SJCRH30 (cell line): ENCODE measurements at places on chromosomes 13 and 19. TPM values are rescaled to one million over a fixed set of nuclear protein-coding genes. Genes with fewer than 3 reads are reported as not detected.

DNA sequence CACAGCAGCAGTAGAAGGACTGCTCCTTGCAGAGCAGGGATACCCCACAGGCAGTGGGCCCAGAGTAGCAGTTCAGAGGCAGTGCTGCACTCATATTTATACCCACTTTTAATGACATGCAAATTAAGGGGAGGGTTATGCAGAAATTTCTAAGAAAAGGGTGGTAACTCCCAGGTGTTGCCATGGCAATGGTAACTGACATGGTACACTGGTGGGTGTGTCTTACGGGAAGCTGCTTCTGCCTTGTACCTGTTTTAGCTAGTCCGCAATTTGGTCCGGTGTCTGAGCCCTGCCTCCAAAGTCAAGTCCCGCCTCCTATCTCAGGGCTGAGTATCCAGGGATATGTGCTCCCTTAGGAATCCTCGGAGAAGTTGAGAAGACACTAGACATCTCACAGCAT, 79.2 kb upstream of the UQCRFS1 start:
- no peaks in the 10 kb centered on the region for H3K4me1 ChIP-seq
- H3K4me3 ChIP-seq: no peak overlapping the region
- H3K27me3 ChIP-seq: peaks cover 5% of the 10 kb centered on the region; the same call in 1 of the 2 replicates
- no peak for DNase-seq
- H3K27ac ChIP-seq: no peak overlapping the region
- no peaks in the 10 kb centered on the region for H3K36me3 ChIP-seq

DNA sequence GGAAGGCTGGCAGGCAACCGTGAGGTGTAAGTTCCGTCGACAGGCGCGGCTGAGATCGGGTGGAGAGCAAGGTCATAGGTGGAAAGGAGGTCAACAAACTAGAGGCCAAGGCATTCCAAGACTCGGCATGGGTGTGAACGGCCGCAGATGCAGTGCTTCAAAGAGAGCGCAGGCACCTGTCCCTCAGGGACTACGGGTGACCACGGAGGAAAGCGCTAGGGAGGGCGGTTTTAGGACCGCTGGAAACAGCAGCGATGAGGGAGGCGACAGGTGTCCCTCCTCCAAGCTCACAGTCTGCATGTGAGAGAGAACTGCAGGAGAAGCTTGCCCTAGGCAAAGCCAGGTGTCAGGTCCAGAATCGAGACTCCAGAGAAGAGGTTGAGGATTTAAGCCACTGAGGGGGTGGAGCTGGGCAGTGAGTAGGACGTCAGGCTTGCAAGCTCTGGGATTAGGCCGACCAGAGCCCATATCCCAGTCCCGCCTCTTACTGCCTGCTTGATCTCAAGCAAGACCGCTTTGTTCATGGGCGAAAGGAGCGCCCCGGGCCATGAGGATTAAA, 1.6 kb upstream of the MLNR start:
- no peaks in the 10 kb centered on the region for H3K27me3 ChIP-seq
- peak; percentile 74 for DNase-seq
- H3K27ac ChIP-seq: no peak overlapping the region
- peak overlapping the region; percentile 37 for H3K4me3 ChIP-seq
- H3K4me1 ChIP-seq: no peaks in the 10 kb centered on the region

DNA sequence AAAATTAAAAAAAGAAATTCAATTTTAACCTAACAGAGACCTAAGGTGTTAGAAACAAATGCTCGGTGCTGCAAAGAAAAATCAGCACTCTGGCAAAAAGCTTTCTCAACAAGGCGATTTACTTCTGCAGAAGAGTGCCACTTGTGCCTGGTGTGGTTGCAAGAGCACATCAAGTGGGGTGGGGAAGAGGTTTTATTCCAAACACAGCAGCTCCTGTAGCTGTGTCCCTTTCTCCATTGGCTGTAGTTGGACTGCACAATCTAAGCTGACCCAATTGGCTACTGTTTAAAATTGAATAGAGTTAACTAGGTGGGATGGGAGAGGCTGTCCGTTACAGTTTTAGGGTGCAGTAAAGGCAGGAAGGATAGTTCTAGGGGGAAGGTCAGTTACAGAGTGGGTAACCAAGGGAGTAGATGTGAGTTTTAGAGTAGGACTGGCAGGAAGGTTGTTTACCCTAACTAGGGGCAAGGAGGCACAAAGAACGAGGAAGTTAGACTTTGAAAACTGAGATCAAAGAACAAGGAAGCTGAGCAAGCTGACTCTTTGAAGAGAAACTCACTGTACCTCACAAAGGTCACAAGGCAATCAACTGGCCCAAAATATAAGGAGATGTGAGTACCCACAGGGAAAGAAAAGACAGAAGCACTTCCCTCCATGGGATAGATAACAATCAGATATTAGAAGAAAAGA, 145.7 kb downstream of the LIG4 start:
- H3K4me3 ChIP-seq: no peak overlapping the region
- no peak for DNase-seq
- no peaks in the 10 kb centered on the region for H3K36me3 ChIP-seq
- H3K4me1 ChIP-seq: no peaks in the 10 kb centered on the region

DNA sequence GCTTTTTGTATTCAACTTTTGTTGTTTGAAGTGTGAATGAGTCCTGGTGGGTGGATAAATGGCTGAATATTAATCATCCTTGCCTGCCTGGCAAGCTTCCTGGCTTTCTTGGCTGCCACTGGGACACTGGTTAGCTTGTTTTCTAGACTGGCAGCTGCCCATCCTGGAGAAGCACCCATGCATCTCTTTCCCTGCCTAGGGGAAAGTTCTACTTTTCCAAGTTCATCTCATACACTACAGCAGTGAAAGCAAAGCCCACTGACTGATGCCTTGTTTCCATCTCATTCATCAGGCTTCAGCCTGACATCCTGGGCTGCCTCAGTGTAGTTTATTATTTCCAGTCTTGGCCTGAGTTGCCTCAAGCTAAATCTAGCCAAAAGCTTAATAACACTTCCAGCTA, 244.8 kb downstream of the PCDH20 start:
- no peaks in the 10 kb centered on the region for H3K36me3 ChIP-seq
- DNase-seq: no peak
- no peak overlapping the region for H3K4me3 ChIP-seq

IRF3 gene
- total RNA-seq: 35.1 and 38.6 TPM in 2 replicates

DNA sequence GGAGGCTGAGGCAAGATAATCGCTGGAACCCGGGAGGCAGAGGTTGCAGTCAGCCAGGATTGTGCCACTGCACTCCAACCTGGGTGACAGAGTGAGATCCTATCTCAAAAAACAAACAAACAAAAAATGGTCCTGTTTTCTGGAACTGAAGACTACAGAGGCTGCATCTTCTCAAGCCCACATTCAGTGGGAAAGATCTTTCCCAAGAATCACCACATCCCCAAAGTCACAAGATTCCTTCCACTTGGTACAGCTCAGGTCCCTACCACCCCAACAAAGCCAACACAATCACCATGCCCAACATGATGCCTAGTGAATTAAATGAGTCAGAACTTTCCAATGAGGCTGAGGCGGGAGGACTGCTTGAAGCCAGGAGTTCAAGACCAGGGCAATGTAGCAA, 15.3 kb downstream of the CATSPERG start:
- H3K27ac ChIP-seq: no peak overlapping the region
- H3K27me3 ChIP-seq: peaks cover under 1% of the 10 kb centered on the region; the same call in 1 of the 2 replicates
- H3K36me3 ChIP-seq: no peaks in the 10 kb centered on the region
- DNase-seq: no peak

DNA sequence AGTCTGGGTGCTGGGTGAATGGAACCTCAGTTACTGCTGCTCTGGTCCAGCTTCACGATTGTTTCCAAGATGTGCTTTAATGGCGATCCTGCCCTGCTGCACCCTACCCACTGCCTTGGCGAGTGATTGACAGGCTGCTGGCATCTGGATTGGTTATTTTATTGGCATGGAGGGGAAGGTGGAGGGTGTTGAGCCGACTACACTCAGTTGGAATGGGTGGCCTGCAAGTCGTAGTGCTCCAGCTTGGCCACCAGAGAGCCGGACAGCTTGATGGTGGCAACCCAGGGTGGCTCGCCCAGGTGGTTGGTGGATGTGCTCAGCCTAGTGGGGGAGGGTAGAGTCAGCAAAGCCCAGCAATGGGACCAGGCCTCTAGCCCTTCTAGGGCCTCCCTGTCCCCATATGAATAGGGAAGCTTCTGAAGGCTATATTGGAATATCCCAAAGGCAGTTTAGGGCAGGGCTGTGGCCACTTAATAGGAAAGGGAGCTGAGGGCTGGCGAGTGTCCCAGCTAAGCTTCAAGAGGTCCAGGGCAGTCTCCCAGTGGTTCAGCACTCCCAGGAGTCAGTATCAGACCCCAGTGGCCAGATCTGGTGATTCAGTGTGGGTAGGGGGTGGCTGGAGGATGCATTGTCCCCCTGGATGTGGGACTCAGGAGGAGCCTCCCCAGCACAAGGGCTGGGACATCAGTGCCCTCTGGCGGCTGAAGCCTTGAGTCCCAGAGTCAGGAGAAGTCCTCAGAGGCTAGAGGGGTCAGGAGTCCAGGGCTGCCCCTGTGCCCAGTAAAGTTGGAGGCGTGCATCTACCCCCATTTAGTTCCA, 3.4 kb downstream of the GGN start:
- no peak overlapping the region for H3K27ac ChIP-seq
- no peaks in the 10 kb centered on the region for H3K4me1 ChIP-seq
- DNase-seq: no peak
- H3K27me3 ChIP-seq: no peaks in the 10 kb centered on the region

GRCh38 chr19:49422407-49423070, 702 bp downstream of the PTH2 start:
- H3K36me3 ChIP-seq: no peaks in the 10 kb centered on the region
- no peak overlapping the region for H3K27ac ChIP-seq
- no peak for DNase-seq
- no peak overlapping the region for H3K4me3 ChIP-seq
- no peaks in the 10 kb centered on the region; the same call in 1 of the 2 replicates for H3K4me1 ChIP-seq
